ENCODE measurements at places on chromosomes 16 and 17.

DNA sequence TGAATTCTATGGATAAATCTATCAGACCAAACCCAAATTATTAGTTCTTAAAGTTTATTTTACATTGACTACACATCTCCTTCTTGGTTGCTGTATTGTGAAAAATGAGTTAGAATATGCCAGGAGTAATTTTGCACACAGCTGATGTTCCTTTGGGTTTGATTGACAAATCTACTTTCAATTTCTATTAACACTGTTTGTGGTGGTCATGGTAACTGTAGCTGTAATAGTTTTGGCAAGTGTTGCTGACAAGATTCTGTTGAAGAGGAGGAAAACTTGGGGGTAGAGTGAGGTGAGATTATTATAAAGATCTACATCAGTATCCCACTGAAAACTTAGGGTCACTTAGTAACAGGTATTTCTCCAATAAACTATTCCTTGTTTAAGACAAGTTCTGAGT is 30.3 kb downstream of the MRTFB start:
- DNase-seq: no peak

GRCh38 chr17:12247761-12248160 is 227.1 kb downstream of the MAP2K4 start:
- no peak for DNase-seq

GRCh38 chr16:25073854-25074253 is 37.7 kb upstream of the LCMT1 start:
- no peak for DNase-seq

- no peak for DNase-seq
Observed at GRCh38 chr17:17603178-17603894, 11.8 kb upstream of the PEMT start.

GRCh38 chr17:71029246-71029645 is 859.9 kb downstream of the KCNJ2 start:
- no peak for DNase-seq

- no peak for DNase-seq
Observed at GRCh38 chr16:27174007-27174406, 29.3 kb upstream of the KDM8 start.

GRCh38 chr17:16419929-16420271 is 4.5 kb downstream of the TRPV2 start:
- peak; percentile 37 for DNase-seq

DNA sequence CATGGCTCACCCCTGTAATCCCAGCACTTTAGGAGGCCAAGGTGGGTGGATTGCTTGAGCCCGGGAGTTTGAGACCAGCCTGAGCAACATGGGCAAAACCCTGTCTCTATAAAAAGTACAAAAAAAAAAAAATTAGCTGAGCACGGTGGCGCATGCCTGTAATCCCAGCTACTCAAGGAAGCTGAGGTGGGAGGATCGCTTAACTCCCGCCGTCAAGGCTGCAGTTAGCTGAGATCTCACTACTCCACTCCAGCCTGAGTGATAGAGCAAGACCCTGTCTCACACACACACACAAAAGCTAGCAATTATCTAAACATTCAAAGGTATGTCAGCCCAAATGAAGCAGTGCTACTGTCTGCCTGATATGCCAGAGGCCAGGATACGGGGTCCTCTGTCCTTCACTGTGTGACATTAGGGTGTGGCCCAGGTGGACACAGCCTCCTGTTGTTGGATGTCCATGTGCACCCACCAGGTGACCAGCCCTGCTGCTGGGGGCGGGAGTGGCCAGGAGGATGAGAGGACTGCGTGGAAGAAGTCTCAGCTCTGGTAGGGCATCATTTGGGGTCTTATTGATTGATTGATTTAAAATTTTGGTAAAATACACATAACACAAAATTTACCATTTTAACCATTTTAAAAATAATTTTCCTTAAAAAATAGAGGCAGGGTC is 3.9 kb downstream of the NLRC3 start:
- no peak for DNase-seq

- peak; percentile 21 for DNase-seq
Observed at GRCh38 chr17:76492989-76493501, 8.2 kb downstream of the RHBDF2 start.

DNA sequence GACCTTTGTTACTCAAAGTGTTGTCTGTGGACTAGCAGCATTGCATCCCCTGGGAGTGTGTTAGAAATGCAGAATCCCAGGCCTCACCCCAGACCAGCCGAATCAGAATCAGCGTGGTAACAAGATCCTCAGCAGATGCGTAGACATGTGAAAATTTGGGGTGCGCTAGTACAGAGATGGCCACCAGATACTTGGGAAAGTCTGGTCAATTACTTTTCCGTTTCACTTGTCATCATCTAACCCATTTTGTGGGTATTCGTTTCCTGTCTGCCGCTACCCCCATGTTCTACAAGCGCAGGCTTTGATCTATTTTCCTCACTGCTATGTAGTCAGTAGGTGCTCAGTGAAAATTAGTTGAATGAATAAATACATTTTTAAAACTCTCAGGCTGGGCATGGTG is 33.1 kb upstream of the HERPUD1 start:
- DNase-seq: no peak

All from activated T-helper 9 cell treated with anti-CD3 and anti-CD28 coated beads, Interleukin-2, amount 50 U/mL, for 16 hours (primary cell).